ENCODE measurements at places on chromosomes 2 and 18.

- DNase-seq, result no peak
Observed at GRCh38 chr18:48356151-48356745, 52.9 kb downstream of the ZBTB7C start.

DNA sequence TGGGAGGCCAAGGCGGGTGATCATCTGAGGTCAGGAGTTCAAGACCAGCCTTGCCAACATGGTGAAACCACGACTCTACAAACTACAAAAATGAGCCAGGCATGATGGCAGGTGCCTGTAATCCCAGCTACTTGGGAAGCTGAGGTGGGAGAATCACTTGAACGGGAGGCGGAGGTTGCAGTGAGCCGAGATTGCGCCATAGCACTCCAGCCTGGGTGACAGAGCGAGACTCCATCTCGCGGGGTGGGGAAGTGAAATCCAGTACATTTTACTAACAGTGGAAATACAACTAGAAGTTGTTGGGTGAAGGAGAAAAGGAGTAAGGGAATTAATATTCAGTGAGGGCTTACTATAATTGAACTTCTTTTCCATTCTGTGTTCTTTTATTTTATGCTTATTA, 13.2 kb upstream of the ENOSF1 start:
- no peak for DNase-seq

DNA sequence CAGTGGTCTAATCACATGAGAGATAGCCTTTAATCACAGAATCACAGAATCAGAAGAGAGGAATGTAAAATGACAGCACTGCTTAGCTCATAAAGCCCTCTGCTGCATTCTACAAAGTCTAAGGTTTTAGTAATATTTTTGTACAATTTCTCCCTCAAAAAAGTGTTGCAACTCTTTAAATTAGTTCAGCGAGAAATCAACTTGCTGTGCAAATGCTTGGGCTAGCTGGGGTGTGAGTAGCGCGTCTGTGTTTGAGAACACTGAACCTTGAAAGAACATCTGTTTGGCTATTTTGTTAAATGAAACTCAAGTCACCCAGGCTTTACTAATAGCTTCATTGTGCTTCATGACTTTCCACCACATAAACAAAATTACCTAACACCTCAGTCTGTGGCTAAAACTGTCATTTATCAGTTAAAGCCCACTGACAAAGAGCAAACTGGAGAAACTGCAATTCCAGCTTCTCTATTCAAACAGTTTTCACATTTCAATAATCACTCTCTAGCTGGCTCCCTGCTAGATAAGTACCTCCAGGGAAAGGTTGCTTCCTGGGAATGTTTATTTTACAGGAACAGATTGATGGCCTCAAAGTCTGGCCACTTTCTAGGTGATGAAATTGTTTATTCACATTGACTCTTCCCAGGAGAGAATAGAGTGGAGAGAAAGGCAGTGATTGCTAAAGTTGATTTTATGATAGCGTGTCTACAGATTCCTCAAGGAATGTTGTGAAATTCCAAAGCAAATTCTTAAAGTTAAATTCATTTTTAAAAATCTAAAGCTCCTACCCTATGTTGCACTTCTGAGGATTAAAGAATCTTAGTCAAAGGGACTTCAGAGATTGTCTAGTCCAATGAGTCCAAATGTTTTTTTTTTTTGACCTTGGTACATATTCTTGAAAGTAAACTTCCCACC, 36.0 kb upstream of the STAT1 start:
- DNase-seq, result no peak

DNA sequence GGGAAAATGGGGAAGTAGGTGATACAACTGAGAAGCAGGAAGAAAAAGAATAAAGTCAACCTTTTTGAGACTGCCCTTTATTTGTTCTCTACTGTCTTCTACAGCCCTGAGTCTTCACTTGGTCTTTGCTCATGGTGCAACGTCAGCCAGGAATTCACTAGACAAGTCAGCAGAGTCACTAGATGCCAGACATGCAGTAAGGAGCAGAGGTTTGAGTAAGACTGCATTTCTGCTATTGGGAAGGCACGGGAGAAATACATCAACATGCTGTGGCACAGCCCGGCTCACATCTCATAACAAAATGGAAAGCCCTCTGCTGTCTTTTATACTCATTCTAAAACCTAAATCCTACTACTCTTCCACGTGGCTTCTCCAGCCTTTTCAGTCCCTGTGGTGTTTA, 67.1 kb downstream of the PRELID3A start:
- no peak for DNase-seq

DNA sequence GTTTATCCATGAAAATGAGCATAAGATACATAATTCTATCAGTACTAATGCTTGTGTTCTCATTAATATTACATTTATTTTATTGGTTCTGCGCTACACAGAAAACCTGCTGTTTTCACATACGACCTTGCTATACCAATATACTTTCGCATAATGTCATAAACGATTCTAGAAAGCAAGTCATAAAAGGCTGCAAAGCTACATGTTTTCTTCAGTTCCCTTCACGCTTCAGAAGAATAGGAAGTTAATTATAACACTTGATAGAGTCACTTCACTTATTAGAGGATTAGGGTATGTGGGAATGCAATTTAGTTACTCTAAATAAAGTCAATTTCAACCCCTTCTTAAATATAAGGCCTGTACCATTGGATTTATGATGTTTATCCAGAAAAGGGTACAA, 29.0 kb downstream of the PSME4 start:
- no peak for DNase-seq

DNA sequence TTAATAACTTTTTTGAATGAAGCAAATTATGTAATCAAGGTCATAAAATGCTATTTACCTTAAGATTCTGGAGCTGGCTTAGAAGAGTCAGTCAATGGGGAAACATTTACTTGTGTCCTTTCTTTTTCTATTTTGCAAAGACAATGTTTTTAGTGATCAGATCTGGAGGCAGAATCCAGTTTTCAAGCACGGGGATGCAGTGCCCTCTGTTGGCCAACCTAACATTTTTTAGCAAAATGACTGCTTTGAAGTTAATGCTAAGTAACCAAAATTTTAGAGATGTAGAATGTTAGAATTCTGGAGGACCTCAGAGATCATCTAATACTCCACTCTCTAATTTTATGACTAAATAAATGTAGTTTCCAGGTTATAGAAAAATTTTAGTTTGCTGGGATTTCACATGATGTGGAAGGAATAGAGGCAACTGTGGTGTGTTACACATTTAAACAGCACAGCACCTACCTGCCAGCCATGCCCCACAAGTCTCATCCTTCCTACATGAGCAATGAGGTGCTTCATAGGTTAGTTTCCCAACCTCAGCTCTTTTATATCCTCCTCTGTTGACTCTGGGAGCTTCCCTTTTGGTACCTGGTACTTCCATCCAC, 23.6 kb upstream of the SLC9A4 start:
- DNase-seq, result no peak

DNA sequence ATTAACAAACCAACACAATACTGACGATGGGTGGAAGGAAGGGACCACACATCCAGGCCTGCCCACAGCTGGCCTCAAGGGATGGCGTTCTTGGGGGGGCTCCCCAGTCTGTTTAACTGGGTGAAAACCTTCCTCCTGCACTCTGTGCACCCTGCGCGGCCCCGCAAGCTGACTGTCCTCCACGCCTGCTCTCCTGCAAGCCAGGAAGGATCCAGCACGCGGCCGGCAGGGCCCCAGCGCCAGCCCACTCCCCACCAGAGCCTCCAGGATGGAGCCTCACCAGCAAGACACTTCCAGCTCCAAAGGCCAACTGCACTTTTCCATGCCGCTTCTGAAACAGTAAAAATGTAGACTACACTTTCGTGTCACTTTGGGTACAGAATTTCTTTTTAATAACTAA, 135.1 kb downstream of the ZNF516 start:
- DNase-seq, result no peak

DNA sequence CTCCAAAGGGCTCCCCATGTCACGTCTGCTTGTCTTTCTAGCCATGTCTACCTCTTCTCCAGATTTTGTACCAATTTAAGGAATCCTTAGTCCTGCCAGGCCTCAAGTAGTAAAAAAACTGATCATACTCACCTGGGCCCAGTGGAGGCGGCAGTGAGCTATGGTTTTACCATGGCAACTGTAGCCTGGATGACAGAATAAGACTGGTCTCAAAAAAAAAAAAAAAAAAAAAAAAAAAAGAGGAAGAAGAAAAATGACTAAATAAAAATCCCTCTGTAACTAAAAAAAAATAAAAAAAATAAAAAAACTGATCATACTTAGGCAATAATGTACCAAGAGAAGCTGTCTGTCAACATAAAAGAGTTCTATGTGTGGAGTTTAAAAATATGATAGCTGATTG, 221.6 kb downstream of the NR4A2 start:
- no peak for DNase-seq

GRCh38 chr2:25877431-25878360, 591 bp downstream of the ASXL2 start:
- DNase-seq, result no peak

DNA sequence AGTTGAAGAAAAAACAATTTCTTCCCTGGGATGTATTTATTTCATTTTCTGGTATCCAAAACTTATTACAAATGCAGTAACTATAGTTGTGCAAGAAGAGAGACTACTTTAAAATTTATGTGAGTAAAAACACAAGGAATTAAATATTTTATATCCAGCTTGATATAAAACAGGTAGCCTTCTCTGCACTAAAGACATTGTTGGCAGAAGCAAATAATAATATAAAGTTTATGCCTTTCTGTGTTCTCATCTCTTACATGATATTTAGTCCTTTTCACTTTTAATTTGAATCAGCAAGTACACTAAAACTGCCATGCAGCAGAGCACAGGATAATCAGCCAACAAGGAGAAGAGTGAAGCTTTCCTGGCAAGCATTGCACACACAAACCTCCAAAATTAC, 352.7 kb downstream of the ARL6IP6 start:
- no peak for DNase-seq

- DNase-seq, result no peak
Observed at GRCh38 chr2:191927991-191928390, 81.1 kb upstream of the CAVIN2 start.

DNA sequence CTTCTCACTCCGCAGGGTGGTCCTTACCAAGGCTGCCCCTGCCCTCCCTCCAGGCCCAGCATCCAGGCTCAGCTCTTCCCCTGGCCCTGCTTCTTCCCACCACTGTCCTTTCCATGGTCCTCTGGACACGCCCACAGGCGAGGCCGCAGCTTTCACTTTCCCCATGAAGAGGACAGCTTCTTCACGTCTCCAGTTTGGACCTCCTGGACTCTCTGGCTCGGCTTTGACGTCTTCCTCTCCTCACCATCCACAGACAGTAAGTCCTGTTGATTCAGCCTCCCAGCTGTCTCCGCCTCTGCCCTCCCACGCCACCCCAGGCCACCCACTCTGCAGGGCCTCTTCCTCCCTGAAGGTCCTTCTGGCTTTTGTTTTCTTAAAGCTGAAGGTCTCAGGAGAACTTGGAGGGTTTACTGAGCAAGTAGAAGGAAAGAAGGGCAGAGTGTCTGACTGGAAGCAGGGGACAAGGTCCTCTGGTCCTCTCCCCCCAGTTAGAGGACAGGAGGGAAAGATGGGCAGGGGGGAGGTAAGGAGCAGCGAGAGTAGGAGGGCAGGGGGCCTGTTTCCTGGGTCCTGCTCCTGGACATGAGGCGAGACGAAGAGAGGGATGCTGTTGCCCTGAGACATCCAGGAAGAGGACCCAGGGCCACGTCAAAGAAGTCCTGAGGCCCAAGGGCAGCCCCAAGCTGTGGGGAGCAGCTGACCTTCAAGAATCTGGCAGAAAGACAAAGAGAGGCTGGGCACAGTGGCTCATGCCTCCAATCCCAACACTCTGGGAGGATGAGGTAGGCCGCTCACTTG, 24.7 kb upstream of the NMUR1 start:
- no peak for DNase-seq

GRCh38 chr2:8225798-8226197, 456.1 kb upstream of the ID2 start:
- DNase-seq, result no peak

GRCh38 chr2:240820607-240821428, 799 bp upstream of the KIF1A start:
- no peak for DNase-seq

DNA sequence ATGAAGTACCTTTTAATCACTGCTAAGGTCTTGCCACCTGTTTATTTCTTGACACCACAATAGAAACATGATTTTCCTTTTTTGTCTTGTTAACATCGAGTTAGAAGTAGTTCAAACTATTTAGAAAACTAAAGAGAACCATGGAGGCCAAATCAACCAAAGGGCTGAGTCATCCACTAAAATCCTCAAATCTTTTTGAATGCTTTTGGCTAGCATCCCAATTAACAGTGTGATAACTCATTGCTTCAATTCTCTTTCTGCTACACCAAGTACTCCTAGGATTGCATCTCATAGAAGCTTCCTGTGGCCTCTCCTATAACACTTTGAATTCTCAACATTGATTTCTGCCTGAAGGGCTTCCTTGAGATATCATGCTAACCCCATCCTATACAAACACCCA, 159.9 kb upstream of the MMADHC start:
- DNase-seq, result no peak

DNA sequence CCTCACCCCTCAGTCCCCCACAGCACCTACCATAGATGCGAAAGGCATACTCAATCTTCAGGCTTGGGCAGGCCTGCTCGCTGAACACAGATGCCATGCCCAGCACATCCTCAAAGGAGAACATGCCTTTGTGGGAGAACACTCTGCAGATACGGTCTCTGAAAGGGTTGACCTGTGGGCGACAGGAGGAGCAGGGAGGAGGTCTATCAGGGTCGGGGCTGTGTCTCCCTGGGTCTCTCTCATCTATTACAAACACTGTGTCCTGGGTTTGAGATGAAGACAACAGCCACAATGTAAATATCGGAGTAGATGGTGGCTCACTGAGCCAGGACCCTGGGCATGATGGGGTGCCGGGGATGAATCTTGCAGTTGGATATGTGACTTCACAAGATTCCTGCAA, 46.0 kb downstream of the CIB4 start:
- DNase-seq, result no peak

DNA sequence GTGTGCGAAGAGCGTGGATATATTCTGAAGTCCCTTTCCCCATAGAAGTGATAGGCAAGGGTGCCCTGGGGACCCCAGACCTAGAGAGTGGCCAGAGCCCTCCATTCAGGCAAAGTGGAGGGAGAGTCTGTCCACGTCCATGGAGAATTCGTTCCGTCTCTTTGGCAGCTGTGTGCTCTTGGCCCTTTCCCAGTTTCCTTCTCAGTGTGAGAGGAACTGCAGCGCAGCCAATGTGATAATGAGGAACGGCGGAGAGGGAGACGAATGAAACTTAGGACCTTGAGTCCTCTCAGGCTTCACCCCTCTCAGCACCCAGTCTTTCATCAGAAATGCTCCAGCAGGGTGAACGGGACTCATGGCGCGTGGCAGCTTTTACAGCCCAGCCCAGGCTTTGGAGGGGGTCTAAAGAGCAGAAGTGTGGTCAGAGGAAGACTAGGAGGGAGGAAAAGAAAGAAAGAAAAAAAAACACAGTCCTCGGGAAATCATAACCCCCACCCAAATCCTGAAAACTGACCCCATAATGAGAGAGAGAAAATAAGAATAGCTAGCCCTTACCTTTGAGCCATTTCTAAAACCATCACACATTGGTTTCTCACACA, 95.0 kb upstream of the RIOK3 start:
- no peak for DNase-seq

Measured in cortex of kidney (tissue), 1 donor.